Stimulated activated CD4-positive, alpha-beta T cell treated with anti-CD3 and anti-CD28 coated beads, TNF-alpha, amount 100 ng/mL, for 1 hour (primary cell): ENCODE measurements at places on chromosomes 13 and 19.

- peak; percentile 45 for DNase-seq
Measured at GRCh38 chr19:47713046-47714021, at the start of gene EHD2. Gene EHD2 (plus strand): TSS chr19:47713422. CDS start chr19:47716613, 3,191 bp downstream.

GRCh38 chr13:44905556-44905955, 83.7 kb downstream of the NUFIP1 start:
- DNase-seq: no peak

GRCh38 chr13:76439546-76439945, 446.7 kb downstream of the KCTD12 start:
- DNase-seq: no peak

GRCh38 chr19:33831825-33832224, 35.2 kb downstream of the KCTD15 start:
- no peak for DNase-seq

DNA sequence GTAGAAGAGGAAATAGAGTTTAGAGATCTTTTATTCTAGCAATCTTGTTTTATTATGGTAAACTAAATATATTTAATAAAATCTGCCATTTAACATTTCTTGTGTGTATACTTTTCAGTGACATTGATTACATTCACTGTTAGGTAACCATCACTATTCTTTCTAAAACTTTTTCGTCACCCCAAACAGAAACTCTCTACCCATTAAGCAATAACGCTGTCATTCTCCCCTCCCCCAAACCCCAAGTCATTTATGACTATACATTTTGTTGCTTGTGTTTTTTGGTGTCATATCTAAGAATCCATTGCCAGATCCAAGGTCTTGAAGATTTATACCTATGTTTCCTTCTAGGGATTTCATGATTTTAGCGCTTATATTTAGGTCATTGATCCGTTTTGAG, 10.6 kb downstream of the URI1 start:
- DNase-seq: no peak

DNA sequence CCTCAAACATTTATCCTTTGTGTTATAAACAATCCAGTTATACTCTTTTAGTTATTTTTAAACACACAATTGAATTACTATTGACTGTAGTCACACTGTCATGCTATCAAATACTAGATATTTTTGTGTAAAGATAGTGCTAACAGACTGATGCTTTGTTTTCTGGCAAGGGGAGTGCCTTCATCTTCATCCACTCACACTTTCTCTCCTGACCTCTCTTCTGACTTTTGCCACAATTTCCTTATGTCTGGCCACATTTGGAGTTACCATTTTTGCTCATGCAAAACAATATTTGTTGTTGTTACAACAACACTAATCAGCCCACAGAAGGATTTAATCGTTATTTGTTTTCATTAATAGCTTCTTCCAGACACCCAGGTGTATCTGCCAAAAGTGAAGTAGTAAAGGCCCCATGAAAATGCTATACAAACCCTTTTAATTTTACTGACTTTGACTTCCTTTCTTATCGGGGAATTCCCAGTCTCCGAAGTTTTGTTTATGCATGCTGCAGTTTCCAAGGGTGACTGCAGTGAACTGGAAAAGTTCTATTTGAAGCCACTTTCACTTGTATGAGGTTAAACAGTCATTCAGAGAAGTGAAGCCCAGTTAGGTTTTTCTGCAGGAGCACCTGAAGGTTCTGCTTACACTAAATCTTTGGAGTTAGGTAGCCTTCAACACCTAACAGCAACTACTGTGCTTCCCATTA, 66.1 kb upstream of the FRY start:
- no peak for DNase-seq

DNA sequence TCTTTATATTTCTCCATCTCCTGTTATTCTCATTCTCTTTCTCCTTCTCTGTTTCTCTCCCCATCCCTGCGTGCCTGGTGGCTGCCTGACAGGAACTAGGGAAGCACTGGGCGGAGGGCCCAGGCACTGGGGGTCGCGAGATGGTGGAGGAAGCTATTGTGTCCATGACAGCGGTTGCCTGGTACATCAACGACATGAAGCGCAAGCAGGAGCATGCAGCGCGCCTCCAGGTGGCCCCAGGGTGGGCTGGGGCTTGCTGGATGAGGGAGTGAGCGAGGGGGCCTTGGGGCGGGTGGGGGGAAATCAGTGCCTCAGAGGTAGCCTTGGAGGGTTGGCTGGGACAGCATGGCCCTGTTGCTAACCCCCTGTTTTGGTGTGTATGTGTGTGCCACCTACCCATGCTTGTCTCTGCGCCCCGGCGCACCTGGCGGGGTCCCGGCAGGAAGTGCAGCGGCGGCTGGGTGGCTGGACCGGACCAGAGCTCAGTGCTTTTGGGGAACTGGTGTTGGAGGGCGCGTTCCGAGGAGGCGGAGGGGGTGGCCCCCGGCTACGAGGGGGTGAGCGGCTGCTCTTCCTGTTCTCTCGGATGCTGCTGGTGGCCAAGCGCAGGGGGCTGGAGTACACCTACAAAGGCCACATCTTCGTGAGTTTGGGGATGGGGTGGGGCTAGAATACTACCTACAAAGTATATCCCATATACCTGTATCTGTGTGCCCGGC, 5.2 kb downstream of the PLEKHG2 start:
- no peak for DNase-seq

- no peak for DNase-seq
Measured at GRCh38 chr13:23871616-23872220, 17.5 kb downstream of the MIPEP start.
